ENCODE measurements at places on chromosomes 11 and 22.

GRCh38 chr11:64868904-64869570 is 9.4 kb downstream of the EHD1 start:
- no peak for DNase-seq

- DNase-seq, result no peak
These were observed 15.0 kb downstream of the ANO1 start for GRCh38 chr11:70092959-70093715.

DNA sequence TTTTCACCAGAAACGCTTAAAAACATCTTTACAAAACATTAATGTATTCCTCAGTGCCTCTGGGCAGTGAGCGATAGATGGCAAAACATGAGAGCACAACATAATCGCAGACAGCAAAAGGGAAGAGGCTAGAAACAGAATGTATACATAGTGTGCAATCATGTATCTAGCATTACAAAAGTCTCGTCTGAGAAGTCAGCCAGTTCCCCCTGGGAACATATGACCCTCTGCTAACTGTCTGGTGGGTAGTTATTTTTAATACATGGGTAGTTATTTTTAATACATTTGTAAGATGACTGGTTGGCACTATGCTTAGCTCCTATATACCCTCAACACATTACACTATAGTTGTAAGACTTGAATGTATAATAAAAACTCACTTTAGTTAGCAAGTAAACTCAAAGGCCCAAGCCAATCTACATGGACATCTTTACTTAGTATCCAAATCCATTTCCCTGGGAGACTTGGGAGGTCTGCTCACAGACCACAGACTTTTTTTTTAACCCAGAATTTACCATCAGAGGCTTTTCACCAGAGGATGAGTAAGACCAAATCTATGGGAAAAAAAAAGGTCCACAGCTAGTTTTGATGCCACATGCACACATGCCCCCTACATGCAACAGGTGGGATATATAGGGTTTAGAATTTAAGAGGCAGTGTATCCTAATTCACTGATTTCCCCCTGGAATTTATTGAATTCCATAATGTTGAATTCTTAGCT is 71.7 kb downstream of the AMBRA1 start:
- DNase-seq, result no peak

- peak; percentile 34 for DNase-seq
These were observed 11.7 kb downstream of the POU2AF3 start for GRCh38 chr11:111310088-111310487.

DNA sequence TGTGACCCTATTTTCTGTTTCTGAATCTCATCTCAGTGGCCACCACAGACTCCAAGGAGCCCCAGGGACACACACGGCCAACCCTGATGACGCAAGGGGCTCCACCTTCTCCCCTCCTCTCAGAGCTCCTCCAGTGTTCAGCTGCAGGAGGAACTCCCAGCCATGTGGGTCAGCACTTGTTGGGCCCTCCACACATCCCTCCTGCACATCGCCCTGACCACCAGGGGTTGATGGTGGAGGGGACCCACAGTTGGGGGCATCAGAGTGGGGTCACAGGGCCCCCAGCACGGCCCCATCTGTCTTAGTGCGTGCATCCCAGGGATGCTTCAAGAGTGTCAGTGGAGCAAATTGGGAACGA is 499.6 kb downstream of the BRD1 start:
- no peak for DNase-seq

- DNase-seq, result no peak
These were observed 3.4 kb downstream of the IRF7 start for GRCh38 chr11:612201-612960.

DNA sequence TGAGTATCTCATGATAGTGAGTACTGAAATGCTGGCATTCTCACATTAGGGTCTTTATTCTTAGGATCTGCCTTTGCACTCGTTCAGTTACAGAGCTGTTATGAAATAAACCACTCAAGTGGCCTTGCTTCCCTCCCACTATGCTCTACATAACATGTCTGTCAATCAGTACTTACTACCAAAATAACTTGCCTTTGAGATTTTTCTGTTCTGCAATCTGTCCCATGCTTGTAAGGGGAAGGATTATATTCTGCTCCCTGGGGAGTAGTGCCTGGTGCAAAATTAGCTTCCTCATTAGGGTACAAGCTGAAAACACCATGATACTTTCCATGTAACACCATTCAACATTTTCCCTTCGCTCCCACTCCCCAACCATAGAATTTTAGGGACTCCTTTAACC is 1.9 kb upstream of the GRAP2 start:
- no peak for DNase-seq

DNA sequence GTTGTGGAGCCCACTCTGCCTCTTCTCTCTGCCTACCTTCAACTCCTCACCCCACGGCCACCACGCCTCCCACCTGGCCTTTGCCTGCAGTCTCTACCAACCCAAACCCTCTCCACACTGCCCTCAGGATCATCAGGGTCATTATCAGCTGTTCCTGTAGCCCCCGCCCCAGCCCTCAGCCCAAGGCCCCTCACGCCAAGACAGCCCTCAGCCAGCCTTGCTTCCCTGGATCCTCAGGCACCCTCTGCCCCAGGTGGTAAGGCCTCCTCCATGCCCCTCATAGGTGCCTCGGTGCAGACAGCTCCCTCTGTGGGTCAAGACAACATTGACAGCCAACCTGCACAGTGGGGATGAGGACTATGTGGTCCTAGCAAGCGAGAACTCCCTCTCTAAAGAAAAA is 1.7 kb downstream of the SBF1 start:
- no peak for DNase-seq

- no peak for DNase-seq
These were observed 73.6 kb upstream of the NARS2 start for GRCh38 chr11:78647986-78648875.

- DNase-seq, result peak; percentile 66
These were observed 19.2 kb downstream of the NECTIN1 start for GRCh38 chr11:119709638-119710346.

DNA sequence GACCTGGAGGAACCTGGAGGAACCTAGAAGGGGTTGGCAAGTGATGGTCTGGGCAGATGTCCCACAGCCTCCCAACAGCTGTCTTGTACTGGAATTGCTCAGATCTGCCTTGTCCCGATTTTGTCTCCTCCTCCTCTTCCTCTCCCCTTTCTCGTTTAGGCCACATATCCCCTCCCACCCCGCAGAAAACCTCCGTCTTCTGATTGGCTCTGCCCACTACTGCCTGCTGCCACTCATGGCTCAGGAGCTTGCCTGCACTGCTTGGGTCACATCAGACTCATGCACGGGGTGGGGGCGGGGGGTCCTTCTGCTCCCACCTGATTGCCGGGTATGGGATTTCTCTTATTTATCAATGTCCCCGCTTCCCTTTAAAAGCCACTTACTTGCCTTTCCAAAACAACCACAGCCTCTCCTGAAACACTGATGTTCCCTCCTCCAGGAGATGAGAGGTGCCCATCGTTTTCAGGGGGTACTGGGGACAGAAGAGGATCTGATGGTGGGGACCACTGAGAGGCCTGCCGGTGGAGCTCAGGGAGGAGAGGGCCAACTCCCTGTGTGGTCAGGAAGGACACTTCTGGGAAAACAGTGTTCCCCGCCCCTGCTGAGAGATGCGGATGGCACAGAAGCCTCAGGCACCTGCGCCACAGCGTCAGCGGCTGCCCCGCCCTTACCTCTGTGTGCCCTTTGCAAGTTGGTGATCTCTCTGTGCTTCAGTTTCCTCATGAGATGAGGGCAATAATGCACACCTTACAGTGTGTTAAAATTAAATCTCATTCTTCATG is 14.7 kb downstream of the TOM1 start:
- DNase-seq, result no peak

DNA sequence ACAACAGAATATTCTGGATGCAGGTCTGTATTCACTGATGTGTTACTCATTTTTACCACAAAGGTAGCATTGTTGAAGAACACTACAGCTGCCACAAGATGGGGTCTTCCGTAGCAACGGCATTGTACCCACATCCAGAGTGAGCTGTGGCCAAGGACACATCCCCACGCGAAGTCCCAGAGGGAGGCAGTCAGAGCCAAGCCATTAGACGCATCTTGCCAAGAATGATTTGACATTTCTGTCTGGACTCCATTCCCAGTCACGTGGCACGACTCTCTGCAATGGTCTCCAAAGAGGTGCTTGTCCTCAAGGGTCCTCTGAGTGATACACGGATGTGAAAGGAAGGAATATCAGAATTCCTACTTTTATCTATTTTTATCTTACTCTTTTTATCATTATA is 15.5 kb downstream of the OPCML start:
- no peak for DNase-seq

DNA sequence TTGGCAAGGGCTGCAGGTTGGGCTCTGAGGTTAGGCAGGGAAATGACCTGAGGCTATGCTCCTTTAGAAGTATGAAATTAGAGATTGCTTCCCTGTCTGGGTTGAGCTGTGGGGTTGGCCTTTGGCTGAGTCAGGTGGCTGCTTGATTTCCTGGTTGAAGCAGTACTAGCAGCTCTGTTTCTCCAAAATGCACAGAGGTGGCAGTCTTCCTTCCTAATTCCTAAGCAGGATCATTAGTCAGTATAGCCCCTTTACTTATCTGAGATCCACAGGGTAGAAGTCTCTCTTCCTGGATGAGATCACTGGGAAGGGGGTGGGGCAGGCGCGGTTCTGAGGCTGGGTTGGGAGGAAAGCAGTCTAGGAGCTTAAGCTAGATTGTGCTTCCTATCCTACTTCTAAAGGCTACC is 1917.5 kb downstream of the LRRC4C start:
- no peak for DNase-seq

DNA sequence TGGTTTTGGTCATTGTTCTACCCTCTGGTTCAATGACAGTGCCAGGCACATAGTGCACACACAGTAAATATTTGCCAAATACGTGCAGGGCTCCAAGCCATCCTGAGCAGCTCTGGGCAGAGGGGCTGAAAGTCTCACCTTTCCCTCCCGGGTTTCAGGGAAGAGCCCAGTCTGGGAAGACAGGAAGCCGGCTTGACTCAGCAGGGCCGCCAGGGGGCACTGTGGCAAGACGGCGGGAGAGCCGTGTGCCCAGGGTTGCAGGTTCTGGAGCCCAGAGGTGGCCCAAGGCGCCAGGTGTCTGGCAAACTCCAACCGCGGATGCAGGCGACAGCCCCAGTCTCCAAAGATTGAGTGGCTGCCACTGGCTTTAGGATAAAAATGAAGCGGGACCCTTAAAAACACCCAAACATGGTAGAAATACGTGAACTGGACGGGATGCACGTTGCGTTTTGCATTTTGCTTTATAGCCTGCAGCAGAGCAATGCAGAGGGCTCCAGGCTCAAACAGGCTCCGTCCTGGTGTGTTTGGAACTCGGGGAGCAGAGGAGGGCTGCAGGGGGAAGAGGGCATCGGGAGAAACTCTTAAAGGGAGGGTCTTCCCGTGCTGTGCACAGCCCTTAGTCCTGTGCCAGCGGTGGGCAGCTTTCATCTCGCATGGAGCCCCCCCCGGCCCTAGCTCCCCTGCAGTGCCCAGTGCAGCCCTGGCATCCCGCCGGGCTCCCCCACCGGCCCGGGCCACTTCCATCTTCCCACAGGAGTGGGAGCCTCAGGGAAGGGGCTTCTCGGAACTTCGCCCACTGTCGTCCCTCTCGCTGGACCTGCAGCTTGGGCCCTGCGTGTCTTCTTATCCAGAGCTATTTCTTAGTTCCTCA is 10.7 kb downstream of the KRTAP5-5 start:
- peak; percentile 68 for DNase-seq

GRCh38 chr22:43600265-43600664 is 188.5 kb downstream of the MPPED1 start:
- DNase-seq, result no peak

DNA sequence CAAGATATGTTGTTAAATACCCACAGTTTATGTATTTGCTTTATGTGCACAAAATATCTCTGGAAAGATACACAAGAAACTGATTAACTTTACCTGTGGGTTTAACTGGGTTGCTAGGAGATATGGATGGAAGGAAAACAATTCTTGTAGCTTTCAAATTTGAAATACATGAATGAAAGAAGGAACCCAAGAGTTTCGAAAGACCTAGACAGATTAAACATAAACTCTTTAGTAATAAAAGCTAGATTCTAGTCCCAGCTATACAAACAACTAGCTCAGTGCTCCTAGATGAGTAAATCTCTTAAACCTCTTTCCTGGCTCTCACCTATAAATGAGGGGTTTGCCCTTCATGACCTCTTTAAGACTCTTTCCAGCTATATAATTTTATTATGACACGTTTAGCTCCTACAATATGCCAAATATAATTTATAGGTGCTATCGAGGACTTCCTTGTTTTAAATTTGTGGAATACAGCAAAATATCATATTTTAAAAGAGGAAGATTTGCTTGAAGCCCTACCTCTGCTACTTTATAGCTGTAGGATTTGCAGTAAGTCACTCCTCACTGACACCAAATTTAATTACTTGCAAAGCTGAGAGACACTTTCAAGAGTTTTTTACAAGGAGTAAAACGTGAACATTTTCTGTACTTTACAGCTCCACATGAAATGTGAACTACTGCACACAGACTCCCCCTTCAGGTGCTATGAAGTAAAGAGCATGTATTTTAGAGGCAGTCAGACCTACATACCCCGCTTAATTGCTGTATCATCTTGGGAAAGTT is 50.7 kb downstream of the RRAS2 start:
- DNase-seq, result no peak

DNA sequence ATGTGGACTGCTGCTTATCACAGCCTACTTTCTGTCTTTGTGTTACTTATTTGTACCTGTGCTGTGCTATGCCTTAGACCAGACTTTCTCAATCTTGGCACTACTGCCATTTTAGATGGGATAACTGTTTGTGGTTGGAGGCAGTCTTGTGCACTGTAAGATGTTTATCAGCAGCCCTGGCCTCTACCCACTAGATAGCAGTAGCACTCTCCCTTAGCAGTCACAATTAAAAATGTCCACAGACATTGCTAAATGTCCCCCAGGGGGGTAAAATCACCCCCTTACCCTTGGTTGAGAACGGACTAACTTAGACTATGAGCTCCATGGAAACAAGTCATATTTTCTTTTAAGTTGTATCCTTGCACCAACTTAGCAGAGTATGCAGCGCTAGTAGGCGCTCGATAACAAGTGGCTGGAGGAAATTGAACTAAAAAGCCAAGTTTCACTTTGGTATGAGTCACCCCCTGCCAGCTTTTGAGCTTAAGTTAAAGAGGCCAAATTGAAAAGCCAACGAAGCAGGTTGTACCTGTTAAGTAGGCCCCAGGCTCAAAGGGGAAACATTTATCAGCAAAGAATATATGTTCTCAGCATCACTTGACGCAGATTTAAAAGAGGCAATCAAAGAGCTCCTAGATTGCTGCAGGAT is 304.8 kb upstream of the SORL1-AS1 start:
- no peak for DNase-seq

GRCh38 chr11:116823031-116823843 is at the start of gene APOA4:
APOA4 (minus strand) TSS chr11:116823304; CDS start chr11:116823191, 113 bp downstream.
- no peak for DNase-seq

DNA sequence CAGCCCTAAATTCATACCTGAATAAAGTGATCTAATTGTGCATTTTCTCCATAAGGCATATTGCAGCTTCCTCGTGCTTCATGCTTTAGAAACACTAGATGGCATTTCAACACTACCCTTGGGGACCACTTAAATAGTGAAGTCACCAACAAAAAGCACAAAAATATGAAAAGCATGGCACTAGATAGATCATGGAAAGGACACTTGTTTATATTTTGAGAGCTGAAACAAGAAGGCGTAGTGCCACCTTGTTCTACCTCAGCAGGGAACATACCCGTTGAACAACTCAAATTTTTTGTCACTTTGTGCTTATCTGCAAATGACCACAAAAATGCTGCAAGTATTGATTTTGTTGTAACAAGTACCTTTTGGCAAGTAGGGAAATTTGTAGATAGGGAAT is 8.6 kb downstream of the TBCEL start:
- DNase-seq, result peak; percentile 3
